SJSA1 (cell line): ENCODE measurements at places on chromosomes 7 and 10. TPM values are rescaled to one million over a fixed set of nuclear protein-coding genes. Genes with fewer than 3 reads are reported as not detected.

LEP gene
- not detected in 2 replicates for total RNA-seq

SLC18A2 gene
- total RNA-seq = not detected in 2 replicates

ZNF467 gene
- total RNA-seq = not detected in 2 replicates

HSPA12A gene
- total RNA-seq = 5.2 and 9.0 TPM in 2 replicates

GRCh38 chr10:33416209-33416608, 81.7 kb upstream of the NRP1 start:
- no peaks in the 10 kb centered on the region for H3K36me3 ChIP-seq
- no peak overlapping the region for H3K4me3 ChIP-seq
- no peak for DNase-seq
- no peaks in the 10 kb centered on the region for H3K27me3 ChIP-seq
- peaks cover 14% of the 10 kb centered on the region for H3K4me1 ChIP-seq

DNA sequence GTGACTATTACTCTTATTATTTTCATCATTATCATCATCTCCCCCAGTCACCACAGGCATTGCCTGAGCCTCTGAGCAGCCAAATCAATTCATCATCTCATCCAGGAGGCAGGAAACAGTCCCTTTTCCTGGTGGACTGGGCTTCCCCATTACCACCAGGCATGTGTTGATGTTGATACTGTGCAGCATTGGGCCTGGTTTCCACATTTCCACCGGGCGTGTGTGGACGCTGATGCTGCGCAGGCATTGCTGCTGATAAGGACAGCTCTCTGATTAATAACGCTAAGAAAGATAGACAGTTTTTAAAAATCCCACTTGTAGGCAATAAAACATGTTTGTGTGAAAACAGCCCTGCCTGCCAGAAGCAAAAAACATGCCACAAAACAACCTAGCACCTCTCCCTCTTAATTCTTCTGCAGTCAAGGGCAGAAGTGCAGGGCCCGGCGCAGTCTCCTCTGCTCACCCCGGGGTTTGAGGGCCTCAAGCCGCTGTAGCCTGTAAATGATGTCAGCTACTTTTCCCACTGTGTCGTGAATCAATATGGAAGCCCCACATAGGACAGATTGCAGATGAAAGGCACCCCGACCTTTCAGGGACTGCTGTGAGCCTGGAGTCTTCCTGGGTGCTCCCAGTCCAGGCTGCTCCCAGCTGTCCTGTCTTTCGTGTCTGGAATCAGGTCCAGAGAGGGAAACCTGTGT, 216.0 kb downstream of the WDR37 start:
- H3K27me3 ChIP-seq = no peaks in the 10 kb centered on the region
- DNase-seq = peak; percentile 29
- H3K4me3 ChIP-seq = no peak overlapping the region
- no peak overlapping the region for H3K27ac ChIP-seq
- no peaks in the 10 kb centered on the region for H3K36me3 ChIP-seq

DNA sequence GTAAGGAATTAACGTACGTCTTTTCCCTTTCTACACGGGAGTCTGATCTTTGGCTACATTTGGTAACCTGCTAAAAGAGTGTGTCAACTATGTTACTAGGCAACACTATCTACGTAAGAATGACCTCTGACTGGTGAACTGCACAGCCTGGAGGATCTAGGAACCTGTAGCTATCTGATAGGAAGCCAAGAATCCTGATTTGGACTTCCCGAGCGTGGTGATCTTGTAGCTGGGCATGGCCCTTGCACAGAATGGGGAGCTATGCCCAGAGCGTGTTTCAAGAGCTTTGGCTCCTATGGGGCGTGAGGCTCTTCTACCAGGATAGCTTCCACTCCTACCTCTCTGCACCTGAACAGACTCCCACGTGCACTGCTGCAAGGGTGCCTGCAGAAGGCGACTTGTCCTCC, 157.5 kb downstream of the TAX1BP1 start:
- H3K27ac ChIP-seq = peak overlapping the region; percentile 27
- DNase-seq = no peak
- peaks cover 5% of the 10 kb centered on the region; the same call in 1 of the 2 replicates for H3K36me3 ChIP-seq
- peaks cover 41% of the 10 kb centered on the region for H3K4me1 ChIP-seq
- H3K4me3 ChIP-seq = no peak overlapping the region

DNA sequence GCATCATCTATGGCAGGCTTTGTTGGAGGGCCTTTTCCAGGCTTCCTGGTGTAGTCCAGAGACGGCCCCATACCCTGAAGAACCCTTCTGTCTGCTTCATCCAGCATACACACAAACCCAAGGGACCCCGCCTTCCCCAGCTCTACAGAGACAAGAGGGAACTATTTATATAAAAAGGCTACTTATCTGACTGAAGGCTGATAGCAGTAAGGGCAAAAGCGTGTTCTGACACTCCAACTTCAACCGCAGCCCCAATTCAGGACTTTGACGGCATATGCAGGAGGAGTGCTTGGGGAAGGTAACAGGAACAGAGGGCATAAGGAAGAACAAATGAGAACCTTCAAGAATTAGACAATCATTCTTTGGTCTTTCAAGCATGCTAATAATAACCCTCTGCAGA, 21.0 kb downstream of the GNA12 start:
- DNase-seq = no peak
- no peaks in the 10 kb centered on the region for H3K27me3 ChIP-seq
- peak overlapping the region; percentile 99 for H3K27ac ChIP-seq
- peaks cover 8% of the 10 kb centered on the region for H3K36me3 ChIP-seq
- peaks cover 62% of the 10 kb centered on the region for H3K4me1 ChIP-seq
